NCI-H1417 (cell line): ENCODE measurements at places on chromosomes 2 and 18.

- no peak for DNase-seq
Measured at GRCh38 chr2:220469201-220469600, 841.8 kb downstream of the SLC4A3 start.

- no peak for DNase-seq
Measured at GRCh38 chr2:181364492-181365170, 92.6 kb upstream of the ITGA4 start.

GRCh38 chr18:2510416-2510815 is 60.9 kb downstream of the METTL4 start:
- no peak for DNase-seq

DNA sequence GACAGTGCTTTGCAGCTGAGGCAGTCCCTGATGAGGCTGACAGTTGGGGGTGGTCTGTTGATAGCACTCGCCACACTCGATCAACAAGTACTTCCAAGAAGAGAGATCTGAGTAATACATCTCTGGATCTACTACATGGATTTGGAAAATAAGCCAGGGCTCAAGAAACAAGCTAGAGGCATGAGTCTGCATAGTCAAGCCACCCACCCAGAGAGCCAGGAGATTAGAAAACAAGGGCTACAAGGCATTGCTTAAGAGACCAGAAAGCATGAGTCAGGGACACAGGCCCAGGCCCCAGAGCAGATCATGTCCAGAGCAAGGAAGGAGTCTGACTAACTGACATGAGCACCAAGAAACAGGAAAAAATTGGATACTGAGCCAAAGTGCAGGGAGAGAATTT is 196.9 kb upstream of the CWC22 start:
- no peak for DNase-seq

DNA sequence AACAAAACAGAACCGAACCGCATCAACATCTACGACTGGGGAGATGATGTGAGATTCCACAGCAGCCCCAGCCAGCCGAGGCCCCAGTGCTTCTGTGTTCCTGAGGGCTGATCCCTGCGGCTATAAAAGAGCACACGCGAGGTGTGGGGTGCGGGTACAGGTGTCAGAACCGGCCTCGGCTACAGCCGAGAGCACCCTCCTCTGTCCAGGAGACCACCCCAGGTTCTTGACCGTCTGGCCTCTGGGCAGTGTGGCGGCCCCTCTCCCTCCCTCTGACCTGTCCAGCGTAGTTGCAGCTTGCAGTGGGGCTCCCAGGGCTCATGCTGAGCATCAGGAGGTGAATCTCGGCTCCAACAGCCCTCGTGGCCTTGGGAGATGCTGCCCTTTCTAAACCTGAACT is 23.7 kb downstream of the RTP5 start:
- DNase-seq, result no peak

GRCh38 chr2:112772322-112772721 is 7.9 kb upstream of the CKAP2L start:
- no peak for DNase-seq

DNA sequence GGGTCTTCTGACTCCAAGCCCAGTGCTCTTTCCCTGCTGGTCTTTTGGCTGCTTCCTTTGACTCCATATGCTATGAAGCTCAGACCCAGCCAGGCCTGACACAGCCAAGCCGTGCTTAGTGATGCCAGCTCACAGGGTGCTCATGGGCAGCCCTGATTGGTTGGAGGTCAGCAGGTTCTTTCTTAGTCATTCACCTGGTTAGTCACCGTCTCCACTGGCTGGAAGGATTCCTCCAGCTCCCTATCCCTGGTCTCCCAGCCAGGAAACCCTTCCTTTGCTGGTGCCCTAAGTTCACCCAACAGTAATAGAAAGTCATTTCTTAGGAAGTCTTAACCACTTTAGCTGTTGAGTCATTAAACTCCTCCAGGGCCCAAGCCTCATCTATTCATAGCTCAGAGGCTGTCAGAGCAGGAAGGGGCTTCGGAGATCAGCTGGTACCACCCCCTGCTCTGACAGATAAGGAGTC is 3.9 kb downstream of the KCNK3 start:
- DNase-seq, result no peak

DNA sequence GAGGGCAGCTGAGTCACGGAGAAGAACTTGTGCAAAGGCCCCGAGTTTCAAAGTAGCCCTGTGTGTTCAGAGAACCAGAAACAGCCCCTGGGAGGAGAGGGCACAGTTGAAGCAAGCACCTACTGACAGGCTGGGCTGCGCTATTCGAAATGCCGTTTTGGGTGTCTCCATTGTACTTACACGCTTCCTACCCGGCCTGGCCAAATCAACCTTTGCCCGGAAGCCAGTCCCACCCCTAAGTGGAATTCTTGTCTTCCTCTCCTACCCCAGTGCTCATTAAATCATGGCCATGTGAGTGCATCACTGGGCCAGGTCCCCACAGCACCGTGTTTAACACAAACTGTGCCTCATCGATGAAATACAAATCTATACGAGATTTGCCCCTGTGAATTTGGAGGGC is 6.0 kb downstream of the DIPK1C start:
- no peak for DNase-seq

- peak; percentile 54 for DNase-seq
Measured at GRCh38 chr2:54879032-54879431, 155.6 kb downstream of the EML6 start.
